ENCODE measurements at places on chromosomes 1 and 21.
A peak's percentile ranks its signal among the peaks of the same experiment; 100 is the strongest.

GRCh38 chr1:52668711-52669110, 29.4 kb downstream of the COA7 start:
- peak; percentile 28 for DNase-seq

GRCh38 chr1:110604586-110605148, 1.5 kb downstream of the KCNA2 start:
- no peak for DNase-seq

GRCh38 chr1:197850042-197850441, 52.4 kb upstream of the C1orf53 start:
- DNase-seq: no peak

- peak; percentile 78 for DNase-seq
Measured at GRCh38 chr1:243264717-243265116, 8.9 kb downstream of the SDCCAG8 start.

- peak; percentile 90 for DNase-seq
Measured at GRCh38 chr1:202579806-202580205, 130.4 kb downstream of the SYT2 start.

- DNase-seq: peak; percentile 52
Measured at GRCh38 chr1:154809436-154810413, 60.4 kb downstream of the KCNN3 start.

GRCh38 chr1:58149271-58149812, 397.2 kb downstream of the OMA1 start:
- DNase-seq: no peak

DNA sequence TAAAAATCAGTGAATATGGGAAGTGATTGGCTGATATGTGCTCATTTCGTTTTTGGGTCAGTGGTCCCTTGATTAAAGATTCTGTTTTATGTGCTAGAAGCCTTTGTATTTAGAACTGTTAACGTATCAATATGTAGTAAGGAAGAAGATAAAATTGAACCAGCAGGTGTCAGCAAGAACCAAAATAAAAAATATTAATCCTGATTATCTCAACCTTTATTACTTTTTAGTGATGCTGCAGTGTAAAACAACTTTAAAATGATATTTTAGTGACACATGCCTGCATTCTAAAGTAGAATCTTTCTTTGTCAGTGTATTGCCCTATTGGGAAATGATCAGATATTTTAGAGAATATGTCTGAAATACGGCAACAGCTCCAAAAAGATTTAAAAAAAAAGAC, 49.5 kb downstream of the NEK7 start:
- no peak for DNase-seq

- no peak for DNase-seq
Measured at GRCh38 chr1:167726008-167726407, 4.2 kb downstream of the MPZL1 start.

DNA sequence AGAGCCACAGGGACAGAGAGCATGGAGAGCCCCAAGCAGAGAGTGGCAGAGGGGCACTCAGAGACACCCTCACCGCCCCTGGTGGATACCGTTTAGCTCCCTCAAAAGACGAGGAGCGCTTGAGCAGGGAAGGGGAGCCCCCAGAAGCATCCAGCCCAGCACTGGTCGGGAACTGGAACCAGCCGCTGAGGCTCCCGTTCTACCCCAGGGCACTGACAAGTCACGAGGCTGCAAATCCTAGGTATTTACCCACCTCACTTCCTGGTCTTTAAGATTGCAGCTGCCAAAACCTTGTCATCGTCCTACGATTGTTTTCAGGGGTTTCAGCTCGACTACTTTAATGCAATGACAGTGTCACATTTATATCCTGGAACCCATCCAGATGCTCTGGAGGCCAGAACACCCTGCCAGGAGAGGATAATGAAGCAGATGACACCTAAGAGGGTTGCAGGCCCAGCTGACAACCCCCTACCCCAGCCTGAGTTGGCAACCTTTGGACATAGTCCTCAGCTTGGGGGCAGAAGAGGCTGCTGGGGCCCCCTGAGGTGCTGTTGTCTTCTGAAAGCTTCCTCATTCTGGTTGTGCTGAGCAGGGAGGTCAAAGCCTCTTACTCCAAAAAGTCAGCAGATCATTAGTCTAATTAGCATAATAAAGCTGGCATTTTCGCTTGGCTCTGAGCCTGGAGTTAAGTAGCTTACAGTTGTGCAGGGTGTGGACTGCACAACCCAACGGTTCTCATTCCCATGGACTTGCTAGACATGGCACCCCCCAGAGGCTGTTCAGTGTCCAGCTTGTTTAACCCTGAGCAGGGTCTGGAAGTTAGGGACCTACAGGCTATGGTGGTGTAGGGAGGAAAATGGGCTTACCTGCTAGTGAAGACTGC, 20.6 kb upstream of the BACE2 start:
- DNase-seq: no peak

- DNase-seq: no peak
Measured at GRCh38 chr1:203065986-203066385, 19.8 kb downstream of the MYOG start.

- DNase-seq: no peak
Measured at GRCh38 chr21:41195311-41195710, 27.4 kb downstream of the BACE2 start.

- DNase-seq: no peak
Measured at GRCh38 chr1:239807361-239807760, 284.3 kb upstream of the FMN2 start.

GRCh38 chr1:12458571-12458970, 159.4 kb downstream of the DHRS3 start:
- DNase-seq: no peak

DNA sequence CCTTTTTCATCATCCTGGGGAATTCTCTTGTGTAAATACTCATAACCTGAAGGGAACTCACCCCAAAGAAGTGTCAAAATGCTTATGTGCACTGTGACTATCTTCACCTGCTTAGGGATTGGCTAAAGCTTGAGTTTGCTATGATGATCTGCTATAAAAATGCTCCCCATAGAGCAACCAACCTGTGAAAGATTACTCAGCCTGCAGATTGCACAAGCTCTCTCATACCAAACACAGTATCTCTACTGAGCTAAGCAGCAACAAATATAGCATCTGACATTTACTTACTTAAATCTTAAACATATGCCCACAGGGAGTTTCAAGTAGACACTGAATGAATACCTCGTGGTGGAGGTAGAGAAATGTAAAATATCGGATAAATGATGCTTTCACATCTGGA, 725.8 kb downstream of the MRPL39 start:
- no peak for DNase-seq

DNA sequence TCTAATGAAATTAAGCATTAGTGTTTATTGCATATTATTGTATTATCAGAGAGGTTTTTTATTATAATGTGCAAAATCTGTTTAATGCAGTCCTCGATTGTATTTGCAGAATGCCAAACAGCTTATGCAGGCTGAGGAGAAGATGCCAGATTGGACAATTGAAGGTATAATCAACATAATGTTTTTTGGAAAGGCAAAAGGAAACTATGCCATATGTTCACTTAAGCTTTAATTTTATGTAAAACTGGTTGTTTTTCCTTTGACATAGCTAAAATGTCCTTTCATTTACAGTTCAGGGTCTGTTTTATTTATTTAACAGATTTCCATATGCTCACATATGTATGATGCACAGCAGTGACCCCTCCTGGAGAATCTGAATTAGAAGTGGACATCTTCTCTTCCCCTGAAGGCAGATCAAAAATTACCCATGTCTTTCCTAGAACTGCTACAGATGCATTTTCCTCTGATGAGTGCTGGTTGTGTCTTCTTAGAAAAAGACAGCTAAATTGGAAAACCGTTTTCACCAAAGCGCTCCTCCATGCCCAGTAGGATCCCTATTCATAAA, 143.5 kb upstream of the USH2A start:
- DNase-seq: peak; percentile 32

Data from fibroblast of the aortic adventitia (primary cell).